ENCODE measurements at places on chromosomes 11 and 22. TPM values are rescaled to one million over a fixed set of nuclear protein-coding genes. Genes with fewer than 3 reads are reported as not detected.

The POU2AF1 gene
- not detected for total RNA-seq

The PNPLA3 gene
- total RNA-seq = 1.8 TPM

The VPREB3 gene
- total RNA-seq = not detected

The MUC5B gene
- total RNA-seq = 0.03 TPM

Measured in Caki2 (cell line).